ENCODE measurements at places on chromosomes 1 and 21.

DNA sequence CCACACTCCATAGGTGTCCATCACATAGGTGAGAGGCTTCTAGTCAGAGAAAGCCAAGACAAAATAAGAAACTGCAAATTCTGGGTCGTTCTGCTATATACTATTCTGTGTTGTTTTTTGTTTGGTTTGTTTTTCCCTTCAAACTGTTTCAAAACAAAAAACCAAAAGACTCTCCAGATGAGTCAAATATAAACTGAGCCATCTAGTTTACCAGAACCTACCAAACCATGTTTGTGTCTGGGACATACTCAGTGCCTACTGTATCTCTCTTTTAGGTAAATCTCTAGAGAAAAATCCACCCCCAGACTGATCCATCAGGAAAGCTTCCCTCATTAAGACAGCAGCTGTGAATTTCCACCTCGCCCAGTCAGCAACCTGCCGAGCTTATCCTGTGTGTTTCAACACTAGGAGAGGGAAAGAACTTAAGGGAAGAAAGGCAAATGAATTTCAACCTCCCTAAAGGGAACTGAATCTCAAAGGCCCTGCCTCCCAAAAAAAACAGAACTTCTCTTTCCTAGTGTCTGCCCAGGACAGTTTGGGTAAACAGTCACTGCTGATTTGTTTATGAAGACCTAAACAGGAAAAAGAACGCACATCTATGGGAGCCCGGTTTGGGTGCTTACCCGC lies 17.2 kb downstream of the PPT1 start:
- DNase-seq = no peak

DNA sequence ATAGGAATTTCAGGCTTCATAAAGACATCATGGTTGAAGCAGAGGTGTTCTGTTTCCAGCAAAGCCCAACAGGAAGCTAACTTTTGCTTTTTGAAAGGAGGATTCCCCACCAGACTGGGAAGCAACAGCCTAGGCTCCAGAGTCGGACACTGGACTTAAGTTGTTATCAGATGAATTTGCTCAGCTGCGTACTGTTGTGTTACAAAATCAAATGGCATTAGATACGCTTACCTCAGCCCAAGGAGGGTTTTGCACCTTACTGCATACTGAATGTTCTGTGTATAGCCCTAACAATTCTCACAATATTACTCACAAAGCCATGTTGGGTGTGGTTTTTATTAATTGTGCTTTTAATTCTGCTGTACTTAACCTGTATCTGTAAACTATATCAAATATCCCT lies 547 bp upstream of the CHIA start:
- no peak for DNase-seq

GRCh38 chr1:45394342-45394741 lies 54.1 kb upstream of the MUTYH start:
- no peak for DNase-seq

- no peak for DNase-seq
These were observed 27.7 kb downstream of the SPATA45 start for GRCh38 chr1:212819726-212820125.

DNA sequence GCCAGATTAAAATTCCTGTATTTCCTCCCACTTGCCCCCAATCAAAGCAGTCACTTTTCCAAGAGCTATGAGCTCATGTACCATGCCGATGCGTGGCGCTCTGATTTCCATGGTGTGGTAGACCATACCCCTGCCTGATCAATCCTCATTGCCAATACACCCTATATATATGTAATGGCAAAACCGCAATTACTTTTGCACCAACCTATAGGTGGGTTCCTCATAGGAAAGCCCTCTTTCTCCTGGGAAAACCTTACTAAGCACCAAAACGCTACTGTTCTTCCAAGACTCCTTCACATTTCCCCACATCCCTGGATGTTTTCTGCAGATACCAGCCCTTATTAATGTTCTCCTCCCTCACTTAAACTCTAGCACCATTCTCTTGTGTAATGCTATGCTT lies 11.0 kb downstream of the KCNJ6 start:
- no peak for DNase-seq

DNA sequence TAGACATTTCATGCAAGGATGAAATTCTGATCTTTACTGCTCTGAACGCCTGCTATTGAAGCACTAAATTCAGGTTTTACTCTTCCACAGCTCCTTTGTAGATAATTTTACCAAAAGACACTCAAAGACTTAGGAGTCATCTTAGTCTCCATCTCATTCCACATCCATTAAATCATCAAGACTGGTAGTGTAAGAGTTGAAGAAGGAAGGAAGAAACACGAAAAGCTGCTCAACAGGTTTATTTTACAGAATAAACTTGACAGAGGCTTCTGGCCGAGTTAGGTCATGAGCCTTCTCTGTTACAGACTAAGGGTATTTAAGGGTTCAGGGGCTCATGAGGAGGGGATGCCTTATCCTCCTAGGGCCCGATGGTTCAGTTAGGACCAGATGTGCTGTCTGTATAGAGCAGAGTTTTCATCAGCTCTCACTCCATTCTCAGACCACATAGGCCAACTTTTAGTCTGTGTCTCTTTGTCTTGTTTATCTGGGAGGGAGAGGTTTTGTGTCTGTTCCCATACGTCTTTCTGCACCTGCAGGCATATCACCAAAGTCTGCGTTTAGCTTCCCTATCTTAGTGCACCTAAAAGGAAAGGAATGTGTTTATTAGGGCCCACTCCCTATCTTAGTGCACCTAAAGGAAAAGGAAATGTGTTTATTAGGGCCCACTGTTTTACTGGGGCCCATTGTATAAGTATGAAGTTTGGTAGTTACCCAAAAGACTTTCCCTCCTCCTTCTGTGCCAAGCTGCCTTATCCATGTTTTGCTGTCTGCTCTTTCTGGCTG lies 57.4 kb upstream of the RGS18 start:
- no peak for DNase-seq

GRCh38 chr1:238406098-238406860 lies 515.6 kb upstream of the ZP4 start:
- DNase-seq = no peak

DNA sequence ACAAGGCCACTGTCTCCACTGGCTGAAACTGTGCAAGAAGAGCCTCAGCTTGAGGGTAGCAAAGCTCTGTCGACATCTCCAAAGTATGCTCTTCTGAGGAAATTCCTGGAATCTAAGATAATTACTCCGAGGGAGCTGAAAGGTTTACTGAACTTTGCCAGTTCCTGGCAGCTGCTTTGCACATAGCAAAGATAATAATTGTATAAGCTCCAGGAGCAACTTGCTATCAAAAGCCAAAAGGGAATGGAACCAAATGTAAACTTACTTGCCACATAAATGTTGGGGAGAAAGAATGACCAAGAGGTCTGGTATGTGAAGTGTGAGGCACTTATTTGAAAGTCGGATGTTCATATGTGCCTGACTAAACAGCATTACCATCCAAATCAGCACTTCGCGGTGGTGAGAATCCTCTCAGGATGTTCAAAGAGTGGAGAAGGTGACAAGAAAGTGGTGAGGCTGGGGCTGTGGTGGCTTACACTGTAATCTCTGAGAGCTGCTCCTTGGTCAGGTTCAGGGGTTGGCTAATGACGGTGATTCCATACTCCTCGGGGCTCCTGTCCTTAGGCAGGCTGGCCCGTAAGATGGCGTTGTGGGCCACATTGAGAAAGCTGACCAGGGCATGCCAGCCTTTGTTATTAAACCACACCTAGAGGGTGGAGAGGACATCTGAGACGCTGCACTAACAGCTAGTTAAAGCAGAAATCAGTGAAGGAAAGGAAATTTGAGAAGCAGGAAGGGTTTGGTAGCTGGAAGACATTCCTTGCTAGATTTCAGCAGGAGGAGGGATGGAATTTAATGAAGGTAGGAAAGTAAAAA lies 100.0 kb downstream of the ABCA4 start:
- DNase-seq = no peak

- DNase-seq = no peak
These were observed 2.1 kb downstream of the TTC39A start for GRCh38 chr1:51328279-51328678.

- no peak for DNase-seq
These were observed 145.4 kb downstream of the PLXNA2 start for GRCh38 chr1:208098773-208099172.

DNA sequence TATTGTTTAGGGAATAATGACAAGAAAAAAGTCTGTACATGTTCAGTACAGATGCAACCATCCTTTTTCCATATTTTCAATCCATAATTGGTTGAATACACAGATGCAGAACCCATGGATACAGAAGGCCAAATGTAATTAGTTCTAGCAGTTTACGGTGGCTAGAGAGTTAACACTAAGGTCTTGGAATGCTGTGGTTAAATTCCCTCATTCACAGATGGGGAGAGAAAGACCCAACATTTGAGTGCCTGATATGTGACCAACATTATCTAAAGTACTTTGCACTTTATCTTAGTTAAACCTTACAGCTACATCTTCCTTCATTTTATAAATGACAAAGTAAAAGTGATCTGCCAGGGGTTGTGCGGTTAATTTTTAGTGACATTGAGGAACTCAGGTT lies 5.3 kb downstream of the SCMH1 start:
- DNase-seq = no peak

DNA sequence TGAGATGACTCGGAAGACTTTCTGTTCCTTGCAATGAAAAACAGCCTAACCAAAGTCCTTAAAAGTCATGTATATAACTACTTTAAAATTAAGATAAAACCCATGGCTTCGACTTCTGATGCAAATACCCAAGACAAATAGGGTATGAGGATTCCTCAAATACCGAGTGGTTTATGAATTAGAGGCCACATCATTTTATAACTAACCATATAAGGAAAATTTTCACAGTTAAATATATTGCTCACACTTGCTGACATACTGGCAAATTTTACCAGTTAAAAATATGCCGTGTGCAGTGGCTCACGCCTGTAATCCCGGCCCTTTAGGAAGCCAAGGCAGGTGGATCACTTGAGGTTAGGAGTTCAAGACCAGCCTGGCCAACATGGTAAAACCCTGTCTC lies 5.4 kb downstream of the RERE start:
- no peak for DNase-seq

DNA sequence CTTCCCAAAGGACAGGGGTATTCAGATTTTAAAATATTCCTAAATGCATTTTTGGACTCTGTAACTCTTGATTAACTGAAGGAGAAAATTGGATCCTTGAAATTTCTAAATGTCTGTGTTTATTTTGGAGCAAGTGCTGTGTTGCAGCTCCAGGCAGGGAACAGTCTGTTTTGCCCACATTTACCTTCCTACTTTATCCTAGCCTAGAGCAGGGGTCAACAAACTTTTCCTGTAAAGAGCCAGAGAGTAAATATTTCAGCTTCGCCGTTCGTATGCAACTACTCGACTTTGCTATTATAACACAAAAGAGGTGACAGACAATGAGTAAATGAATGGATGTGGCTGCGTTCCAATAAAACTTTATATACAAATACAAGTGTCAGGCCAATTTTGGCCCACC lies 402.2 kb downstream of the GPATCH2 start:
- DNase-seq = no peak

GRCh38 chr21:46468108-46468774 lies 9.6 kb downstream of the DIP2A start:
- DNase-seq = no peak

GRCh38 chr21:16605597-16605996 lies 875.8 kb downstream of the USP25 start:
- no peak for DNase-seq

DNA sequence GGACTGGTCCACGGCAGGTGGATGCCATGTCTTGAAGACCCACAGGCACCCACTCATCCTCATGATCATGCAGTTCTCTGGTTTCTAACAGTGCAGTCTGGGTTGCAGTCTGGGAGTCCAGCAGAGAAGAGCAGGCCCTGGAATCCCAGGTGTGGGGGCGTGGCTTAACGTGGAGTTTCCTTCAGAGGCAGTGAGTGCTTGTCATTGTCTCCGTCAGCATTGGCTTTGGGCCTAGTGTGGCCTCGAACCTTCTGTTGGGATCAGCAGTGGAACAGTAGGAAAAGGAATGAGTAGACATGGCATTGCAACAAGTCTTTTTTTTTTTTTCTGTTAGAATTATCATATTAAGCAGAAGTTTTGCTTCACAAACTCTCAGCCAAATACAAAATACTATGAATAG lies 12.8 kb downstream of the LGALS8 start:
- no peak for DNase-seq

DNA sequence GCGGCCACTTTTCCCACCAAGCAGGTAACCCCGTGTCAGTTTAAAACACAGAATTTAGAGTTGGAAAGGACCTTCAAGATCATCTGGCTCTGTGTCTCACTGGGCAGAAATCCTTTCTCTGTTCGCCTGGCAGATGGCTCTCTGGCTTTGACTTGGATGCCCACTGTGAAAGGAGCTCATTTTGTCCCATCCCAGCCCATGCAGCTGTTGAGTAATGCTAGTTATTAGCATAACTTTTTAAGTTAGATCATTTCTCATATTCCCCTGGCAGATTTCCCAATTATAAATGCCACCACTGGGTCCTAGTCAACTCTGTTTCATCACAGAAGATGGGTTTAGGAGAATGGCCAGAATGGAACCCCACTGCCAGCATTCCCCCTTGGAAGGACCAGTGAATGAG lies 55.9 kb downstream of the SLC35F3 start:
- DNase-seq = no peak

GRCh38 chr21:45747802-45748445 lies 104.4 kb downstream of the PCBP3 start:
- DNase-seq = no peak

DNA sequence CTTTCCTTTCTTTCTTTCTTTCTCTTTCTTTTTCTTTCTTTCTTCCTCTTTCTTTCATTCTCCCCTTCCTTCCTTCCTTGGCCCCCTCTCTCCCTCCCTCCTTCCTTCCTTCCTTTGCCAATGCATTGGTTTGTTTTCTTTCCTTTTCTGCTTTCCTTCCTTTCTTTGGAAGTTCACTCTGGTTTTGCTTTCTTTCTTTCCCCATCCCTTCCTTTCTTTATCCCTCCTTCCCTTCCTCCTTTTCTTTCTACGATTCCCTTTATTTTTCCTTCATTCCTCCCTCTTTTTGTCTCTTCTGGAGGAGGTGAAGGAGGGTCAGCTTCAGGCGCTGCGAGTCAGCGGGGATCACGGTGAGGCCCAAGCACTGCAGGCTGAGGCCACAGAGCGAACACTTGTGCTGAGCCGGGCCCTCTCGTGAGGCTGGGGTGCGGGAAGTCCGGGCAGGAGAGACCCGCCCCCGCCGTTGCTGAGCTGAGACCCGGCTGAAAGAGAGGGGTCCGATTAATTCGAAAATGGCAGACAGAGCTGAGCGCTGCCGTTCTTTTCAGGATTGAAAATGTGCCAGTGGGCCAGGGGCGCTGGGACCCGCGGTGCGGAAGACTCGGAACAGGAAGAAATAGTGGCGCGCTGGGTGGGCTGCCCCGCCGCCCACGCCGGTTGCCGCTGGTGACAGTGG lies 1.5 kb downstream of the SIM2 start:
- no peak for DNase-seq

- no peak for DNase-seq
These were observed 218.5 kb downstream of the PBX1 start for GRCh38 chr1:164777518-164777917.

DNA sequence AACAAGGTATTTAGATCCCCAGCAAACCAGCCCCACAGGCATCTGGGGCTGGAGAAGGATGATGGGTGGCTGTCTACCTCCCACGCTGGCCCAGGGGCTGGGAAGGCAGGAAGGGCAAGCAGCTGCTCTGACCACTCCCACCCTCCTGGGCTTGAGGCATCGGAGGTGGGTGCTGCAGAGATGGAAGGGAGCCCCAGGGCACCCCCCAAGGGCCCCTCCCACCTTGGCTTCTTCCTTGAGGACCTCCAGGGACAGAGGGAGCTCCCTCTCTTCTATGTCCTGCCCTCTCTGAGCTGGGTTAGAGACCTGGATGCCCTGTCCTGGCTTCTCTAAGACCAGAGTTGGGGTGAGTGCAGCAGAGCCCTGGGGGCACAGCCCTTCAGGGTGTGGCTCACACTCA lies 3.1 kb downstream of the CD52 start:
- DNase-seq = no peak
